ENCODE measurements at places on chromosomes 4 and X.

GRCh38 chr4:64384237-64385203 lies 24.7 kb downstream of the TECRL start:
- DNase-seq: no peak

DNA sequence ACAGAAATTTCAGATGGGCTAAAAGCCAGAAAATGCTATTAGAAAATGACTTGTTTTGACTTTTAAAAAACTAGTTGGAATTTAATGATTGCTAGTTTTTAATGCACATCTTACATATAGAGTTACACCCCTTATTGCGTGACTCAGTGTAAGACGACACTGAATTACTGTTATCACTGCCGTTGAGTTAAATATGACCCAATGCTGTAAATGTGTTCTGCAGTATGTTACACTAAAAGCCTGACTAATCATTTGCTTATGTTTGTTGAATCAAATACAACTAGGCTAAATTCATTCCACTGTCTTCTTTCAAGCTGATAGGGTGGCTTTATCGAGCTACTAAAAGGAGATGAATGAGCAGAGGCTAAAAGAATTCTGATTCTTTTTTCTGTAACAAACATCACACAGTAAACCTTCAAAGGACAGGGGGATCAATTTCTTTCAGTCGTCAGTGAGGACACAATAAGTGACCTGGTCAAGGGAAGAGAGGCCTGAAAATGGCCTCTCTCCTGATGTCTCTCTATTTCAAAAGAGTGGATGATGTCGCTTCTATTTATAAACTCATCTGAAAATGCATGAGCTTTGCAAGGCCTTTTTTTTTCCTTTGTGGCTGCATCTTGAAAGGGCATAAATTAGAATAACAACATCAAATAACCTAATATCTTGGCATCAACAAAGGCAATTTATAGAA lies 142.2 kb upstream of the KCNIP4 start:
- no peak for DNase-seq

DNA sequence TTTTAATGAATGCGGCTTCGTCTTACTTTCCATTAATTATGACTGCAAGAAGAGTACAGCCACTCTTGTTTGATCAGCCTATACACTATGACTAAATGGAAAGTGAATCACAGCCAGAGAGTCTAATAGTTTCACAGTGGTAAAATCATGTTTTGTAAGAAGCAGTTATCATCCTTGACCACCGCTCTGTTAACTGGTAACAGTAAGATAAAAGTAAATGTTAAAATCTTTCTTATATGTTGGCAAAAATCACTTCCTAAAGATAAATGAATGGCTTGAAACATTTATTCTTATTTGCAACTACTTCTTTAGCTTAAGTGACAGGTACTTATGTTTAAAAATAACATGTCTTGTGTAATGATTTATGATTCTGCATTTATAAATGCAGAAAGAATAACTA lies 13.2 kb downstream of the GALNT7 start:
- no peak for DNase-seq

GRCh38 chr4:185086053-185086452 lies 57.0 kb upstream of the SLC25A4 start:
- peak; percentile 11 for DNase-seq

- DNase-seq: no peak
Observed at GRCh38 chrX:118066867-118067515, 49.6 kb downstream of the KLHL13 start.

- no peak for DNase-seq
Observed at GRCh38 chrX:9378980-9379696, 85.7 kb upstream of the TBL1X start.

- DNase-seq: peak; percentile 25
Observed at GRCh38 chr4:133151341-133151690, 2.2 kb downstream of the PCDH10 start.

- no peak for DNase-seq
Observed at GRCh38 chr4:84968925-84969324, 2.4 kb upstream of the WDFY3 start.

Measured in endothelial cell (in vitro differentiated cells).